ENCODE measurements at places on chromosomes 2 and 18. TPM values are rescaled to one million over a fixed set of nuclear protein-coding genes. Genes with fewer than 3 reads are reported as not detected.

The SPIRE1 gene
- total RNA-seq: 87.1 TPM

The DCDC2C gene
- not detected for total RNA-seq

The SH3RF3 gene
- total RNA-seq: 11.2 TPM

The SCN3A gene
- 0.35 TPM for total RNA-seq

The CDH19 gene
- 14.8 TPM for total RNA-seq

The BBS5 gene
- 8.2 TPM for total RNA-seq

The C2orf81 gene
- total RNA-seq: 1.1 TPM

The HAAO gene
- total RNA-seq: 2.5 TPM

The LCLAT1 gene
- total RNA-seq: 39.9 TPM

The ASB1 gene
- 54.8 TPM for total RNA-seq

The RGPD6 gene
- 33.7 TPM for total RNA-seq

The LINC00305 gene
- total RNA-seq: not detected

The PLEKHA3 gene
- total RNA-seq: 44.3 TPM

The SCRN3 gene
- total RNA-seq: 39.4 TPM

The RAMP1 gene
- total RNA-seq: 253 TPM

The COLEC12 gene
- 5.5 TPM for total RNA-seq

The UGT1A7 gene
- not detected for total RNA-seq

Measured in cardiac septum (tissue), 1 donor.